Thyroid gland (tissue), 4 donors: ENCODE measurements at places on chromosomes 11 and 22. TPM values are rescaled to one million over a fixed set of nuclear protein-coding genes. Genes with fewer than 3 reads are reported as not detected.

The SPON1 gene
- 9.5 TPM for total RNA-seq

The XPNPEP3 gene
- total RNA-seq, result 20.4 TPM

GRCh38 chr22:35735542-35735941 lies 17.9 kb downstream of the APOL5 start:
- DNase-seq, result no peak

GRCh38 chr22:36379593-36380361 lies 8.0 kb downstream of the MYH9 start:
- no peak for DNase-seq

DNA sequence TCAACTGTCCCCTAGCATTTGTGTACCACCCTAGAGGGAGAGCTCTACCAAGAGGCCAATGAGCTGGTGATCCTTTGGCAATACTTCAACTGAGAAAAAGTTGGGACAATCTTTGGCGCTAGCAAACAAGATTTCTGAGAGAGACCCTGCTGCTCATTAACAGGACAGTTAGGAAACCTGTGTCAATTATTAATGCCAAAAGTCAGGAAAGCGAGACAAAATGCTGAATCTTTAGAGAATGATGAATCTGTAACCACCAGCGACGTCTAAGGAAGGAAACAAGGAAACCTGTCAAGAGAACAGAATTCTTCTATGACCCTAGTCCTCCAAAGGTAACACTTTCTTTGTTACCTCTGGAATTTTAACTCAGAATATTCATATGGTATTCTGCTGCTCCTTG lies 19.9 kb downstream of the LARGE2 start:
- DNase-seq, result no peak

DNA sequence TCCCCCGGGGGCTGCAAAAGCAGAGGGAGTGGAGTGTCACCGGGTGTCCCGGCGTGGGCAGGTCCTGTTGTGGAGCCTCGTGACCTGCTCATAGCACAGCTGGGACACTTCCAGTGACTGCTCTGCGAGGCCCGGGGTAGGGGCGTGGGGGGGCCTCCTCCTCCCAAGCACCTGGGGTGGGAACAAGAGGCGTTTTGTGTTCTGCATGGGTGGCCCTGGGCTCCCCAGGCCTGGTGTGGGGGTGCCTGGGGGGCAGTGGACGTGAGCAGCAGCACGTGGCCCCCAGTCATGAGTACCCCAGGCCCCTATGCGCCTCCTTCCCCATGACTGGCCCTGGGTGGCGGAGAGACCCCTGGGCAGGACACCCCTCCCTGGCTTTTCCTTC lies 104.7 kb downstream of the KCNQ1 start:
- DNase-seq, result no peak

DNA sequence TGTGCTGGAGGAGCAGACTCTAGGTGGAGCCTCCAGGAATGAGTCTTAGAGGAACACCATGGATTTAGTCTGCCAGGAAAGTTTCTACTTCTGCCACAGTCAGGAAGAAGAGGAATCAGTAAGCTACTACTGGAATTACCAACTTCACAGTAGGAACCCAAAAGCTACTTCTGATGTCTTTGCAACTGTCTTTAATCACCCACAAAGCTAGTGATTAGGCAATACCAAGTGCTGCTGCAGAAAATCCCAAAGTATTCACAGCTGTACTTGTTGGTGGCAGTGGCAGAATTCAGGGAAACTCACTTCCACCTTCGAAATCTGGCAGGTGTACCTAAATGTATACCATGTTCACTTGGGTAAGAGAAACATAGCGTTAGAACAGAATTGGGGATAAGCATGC lies 264.5 kb upstream of the SORL1-AS1 start:
- no peak for DNase-seq
